Skin of body (tissue), 3 donors: ENCODE measurements at places on chromosomes 6 and 20. TPM values are rescaled to one million over a fixed set of nuclear protein-coding genes. Genes with fewer than 3 reads are reported as not detected.

The SLC22A16 gene
- total RNA-seq: 2.0 TPM

The TAP2 gene
- 11.0 TPM for total RNA-seq

The ZNF165 gene
- total RNA-seq: 1.3 TPM

The BTBD3 gene
- total RNA-seq: 36.6 TPM

The ANKRD66 gene
- not detected for total RNA-seq

The CALHM6 gene
- 3.4 TPM for total RNA-seq

The KHDC1L gene
- 0.39 TPM for total RNA-seq

- no peak for DNase-seq
Measured at GRCh38 chr6:44067173-44068139, 59.8 kb downstream of the MRPL14 start.

DNA sequence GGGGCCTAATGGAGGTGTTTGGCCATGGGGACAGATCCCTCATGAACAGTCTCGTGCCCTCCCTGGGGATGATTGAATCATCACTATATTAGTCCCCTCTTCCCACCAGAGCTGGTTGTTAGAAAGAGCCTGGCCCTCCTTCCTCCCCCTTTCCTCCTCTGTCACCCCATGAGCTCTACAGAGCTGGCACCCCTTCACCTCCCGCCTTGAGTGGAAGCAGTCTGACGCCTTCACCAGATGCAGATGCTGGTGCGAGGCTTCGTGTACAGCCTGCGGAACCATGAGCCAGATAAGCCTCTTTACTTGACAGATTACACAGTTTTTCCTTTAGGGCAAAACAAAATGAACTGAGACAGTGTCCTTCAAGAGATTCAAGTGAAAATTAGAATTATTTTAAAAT, 74.4 kb upstream of the RIPOR2 start:
- DNase-seq: no peak

GRCh38 chr6:89290401-89291155, 24.5 kb downstream of the GABRR2 start:
- DNase-seq: no peak

- DNase-seq: no peak
Measured at GRCh38 chr6:6804843-6805615, 216.5 kb downstream of the LY86 start.

DNA sequence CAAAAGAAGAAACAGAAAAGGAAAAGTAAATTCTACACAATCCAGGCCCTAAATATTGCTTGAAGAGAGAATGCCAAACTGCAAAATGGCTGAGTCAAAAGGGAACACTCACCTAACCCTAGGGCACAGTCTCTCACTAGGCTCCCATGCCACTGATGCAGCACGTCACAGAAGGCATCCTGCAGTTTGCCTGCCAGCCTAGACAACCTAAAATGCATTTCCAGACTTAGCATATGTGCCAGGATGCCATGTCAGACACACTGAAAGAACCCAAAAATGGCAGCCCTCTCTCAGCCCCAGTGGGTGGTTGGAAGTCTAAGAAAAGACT, 10.6 kb upstream of the SIRPD start:
- no peak for DNase-seq

GRCh38 chr20:21166801-21167200, 40.9 kb downstream of the KIZ start:
- DNase-seq: no peak

GRCh38 chr20:1800777-1801176, 94.4 kb upstream of the SIRPA start:
- no peak for DNase-seq

DNA sequence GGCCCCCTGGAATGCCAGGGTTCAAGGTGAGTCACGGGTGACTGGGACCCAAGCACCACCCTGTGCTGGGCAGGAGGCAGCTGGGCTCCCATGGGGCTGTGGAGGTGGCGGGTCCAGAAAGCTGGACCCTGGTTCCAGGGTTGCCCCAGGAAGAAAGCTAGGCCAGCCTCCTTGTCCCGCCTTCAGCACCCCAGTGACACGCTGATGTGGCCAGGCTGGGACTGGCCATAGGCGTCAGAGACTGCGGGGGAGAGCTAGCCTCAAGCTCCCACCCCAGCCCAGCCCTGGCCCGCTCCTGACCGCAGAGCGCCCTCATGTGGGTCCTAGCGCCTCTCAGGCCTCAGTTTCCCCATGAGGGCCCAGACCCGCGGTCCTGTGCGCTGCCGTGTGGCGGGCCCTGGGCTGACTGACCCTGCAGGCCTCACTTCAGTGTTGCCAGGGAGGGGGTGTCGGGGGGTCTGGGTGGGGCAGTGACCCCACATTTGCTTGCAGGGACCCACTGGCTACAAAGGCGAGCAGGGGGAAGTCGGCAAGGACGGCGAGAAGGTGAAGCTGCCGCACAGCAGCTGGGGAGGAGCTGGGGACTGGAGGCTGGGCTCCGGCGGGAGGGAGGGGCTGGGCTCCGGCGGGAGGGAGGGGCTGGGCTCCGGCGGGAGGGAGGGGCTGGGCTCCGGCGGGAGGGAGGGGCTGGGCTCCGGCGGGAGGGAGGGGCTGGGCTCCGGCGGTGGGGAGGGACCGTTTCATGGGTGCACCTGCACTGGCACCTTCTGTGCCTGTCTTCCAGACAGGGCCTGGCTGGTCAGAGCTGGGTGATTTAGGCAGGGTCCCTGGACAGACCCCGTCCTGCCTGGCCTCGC, 7.9 kb downstream of the COL9A3 start:
- DNase-seq: peak; percentile 16

DNA sequence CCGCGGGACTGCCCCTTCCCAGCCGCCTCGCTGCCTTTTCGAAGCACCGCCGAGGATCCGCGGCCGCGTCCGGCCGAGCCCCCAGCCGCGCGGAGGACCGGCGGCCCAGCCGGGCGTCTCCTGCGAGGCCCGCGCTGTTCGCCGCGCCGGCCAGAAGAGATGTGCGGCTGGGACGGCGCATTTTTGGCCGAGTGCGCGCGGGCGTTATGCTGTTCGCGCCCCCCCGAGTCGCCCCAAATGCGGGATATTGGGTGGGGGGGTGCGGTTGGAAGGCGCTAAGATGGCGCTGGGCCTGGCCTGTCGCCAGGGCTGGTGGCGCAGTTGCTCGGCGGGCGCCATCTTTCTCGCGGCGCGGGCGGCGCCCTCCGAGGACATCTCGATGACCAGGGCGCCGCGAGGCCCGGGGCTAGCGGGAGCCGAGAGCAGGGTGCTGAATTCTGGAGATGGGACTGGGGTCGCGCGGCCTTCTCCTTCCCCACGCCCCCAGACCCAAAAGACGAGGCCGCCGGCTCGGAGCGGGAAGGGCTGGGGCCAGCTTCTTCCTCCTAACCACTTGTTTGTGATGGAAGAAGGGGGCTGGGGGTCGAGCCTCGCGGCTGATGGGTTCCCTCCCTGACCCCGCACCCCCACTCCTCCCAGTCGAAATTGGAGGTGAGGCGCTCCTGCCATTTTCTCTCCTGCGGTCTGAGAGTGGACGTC, 1.5 kb downstream of the BICRAL start:
- DNase-seq: peak; percentile 71

GRCh38 chr20:38271608-38272120, 11.1 kb upstream of the KIAA1755 start:
- DNase-seq: no peak

- DNase-seq: no peak
Measured at GRCh38 chr6:75551367-75551952, 50.2 kb upstream of the SENP6 start.

- DNase-seq: peak; percentile 90
Measured at GRCh38 chr6:111604259-111605099, 1.2 kb downstream of the TRAF3IP2 start.
